ENCODE measurements at places on chromosomes 2 and 18.

DNA sequence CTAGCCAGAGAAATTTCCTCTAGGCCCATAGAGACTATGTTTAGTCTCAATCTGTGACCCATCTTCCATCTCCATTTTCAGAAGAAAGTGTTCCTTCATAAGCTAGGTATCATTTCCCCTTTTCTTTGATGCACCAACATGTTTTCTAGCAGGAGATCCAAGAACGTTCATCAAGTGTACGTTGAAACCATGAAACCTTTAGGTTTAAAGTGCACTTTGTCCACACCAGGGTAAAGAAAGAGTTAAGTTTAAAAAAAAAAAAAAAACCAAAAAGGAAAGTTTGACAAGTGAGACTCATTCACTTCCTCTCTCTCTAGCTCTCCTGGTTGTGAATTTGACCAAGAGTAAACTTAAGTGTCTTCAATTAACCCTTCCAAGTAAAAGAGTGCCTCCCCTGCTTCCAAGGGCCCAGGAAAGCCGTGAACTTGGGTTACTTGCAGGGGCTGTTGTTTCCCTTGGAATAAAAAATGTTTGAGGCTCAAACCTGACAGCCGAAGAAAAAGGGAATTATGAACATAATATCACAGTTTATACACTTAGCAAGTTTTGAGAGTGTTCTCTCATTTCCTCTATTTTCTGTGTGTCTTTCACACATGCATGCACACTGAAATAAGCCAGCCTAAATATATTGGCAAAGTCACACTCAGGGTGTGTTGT lies 56.7 kb downstream of the LBH start:
- DNase-seq = no peak

GRCh38 chr2:232549655-232550353 lies 553 bp downstream of the TIGD1 start:
- DNase-seq = no peak

DNA sequence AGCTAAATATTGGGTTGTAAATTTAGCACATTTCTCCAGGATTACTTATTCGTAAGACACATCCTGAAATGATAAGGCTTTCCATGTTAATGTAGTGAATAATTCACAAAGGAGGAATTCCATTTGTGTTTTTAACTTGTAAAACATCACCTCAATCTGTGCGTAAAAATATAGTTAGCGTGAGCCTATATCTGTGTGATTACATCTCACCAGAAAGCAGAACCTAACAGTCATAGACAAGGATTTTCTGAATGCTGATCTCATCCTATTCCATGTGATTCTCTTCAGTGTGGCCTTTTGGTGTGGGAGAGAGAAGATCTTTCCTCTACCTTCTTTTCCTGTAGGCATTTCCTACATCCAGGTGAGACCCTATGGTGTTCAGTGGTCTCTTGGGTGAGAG lies 263.2 kb upstream of the RASGRP3 start:
- DNase-seq = no peak

- DNase-seq = peak; percentile 64
These were observed 59.4 kb downstream of the LIMS1 start for GRCh38 chr2:108593547-108594098.

DNA sequence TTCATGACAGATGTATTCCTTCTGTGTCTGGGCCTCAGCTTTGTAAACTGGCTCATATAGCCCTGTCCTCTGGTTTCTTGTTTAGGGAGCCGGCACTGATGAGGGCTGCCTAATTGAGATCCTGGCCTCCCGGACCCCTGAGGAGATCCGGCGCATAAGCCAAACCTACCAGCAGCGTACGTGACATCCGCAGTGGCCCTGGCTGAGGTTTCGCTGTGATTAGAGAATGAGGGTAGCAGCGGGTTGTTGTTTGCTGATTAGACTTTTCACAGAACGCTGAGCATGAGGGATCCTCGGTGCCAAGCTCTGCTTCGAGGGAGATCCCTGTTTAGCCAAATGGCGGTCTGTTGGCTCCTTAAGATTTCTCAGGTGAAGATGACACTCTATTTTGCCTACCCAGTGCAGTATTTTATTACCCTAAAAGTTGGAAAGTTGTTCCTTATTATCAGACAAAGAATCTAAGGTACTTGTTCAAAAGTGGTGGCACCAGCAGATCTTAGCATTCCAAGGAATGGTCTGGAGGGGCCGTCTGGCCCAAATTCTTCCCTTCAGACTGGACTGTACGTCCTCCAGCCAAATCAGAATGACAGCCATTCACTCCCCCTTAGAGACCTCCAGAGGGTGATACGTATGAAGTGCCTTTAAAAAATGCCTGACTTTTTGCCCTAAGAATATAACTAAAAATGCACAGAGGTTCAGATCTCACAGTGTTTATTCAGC lies 21.5 kb upstream of the GMCL1 start:
- no peak for DNase-seq

GRCh38 chr2:165692906-165693305 lies 101.1 kb downstream of the GALNT3 start:
- no peak for DNase-seq

DNA sequence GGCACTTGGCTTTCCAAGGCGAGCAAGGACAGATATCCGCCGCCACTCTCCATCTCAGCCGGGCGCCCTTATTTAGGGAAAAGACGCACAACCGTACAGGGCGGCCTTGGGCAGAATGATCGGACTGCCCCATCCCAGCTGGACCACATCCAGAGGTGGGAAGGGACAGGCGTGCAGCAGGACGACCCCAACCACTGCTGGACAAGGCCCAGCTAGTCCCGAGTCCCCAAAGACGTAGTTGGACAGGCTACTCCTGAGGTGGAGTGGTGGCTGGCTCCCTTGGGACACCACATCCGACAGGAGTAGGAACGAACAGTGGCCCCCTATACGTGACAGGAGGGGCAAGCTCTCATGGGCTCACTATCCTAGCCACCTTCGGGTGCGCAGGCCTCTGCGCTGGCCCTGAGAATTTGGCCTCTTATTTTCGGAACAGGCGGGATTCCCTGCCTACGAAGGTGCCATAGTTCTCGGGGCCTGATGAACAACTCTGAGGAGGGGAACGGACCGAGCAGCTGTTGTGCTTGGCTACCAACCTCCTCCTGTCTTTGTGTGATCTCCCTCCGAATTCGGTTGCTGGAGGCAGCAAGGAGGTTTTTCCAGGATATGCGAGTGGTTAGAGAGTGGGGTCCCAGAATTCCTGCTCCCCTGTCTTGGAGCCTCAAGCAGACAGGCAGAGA lies 2.3 kb downstream of the FEV start:
- DNase-seq = no peak

DNA sequence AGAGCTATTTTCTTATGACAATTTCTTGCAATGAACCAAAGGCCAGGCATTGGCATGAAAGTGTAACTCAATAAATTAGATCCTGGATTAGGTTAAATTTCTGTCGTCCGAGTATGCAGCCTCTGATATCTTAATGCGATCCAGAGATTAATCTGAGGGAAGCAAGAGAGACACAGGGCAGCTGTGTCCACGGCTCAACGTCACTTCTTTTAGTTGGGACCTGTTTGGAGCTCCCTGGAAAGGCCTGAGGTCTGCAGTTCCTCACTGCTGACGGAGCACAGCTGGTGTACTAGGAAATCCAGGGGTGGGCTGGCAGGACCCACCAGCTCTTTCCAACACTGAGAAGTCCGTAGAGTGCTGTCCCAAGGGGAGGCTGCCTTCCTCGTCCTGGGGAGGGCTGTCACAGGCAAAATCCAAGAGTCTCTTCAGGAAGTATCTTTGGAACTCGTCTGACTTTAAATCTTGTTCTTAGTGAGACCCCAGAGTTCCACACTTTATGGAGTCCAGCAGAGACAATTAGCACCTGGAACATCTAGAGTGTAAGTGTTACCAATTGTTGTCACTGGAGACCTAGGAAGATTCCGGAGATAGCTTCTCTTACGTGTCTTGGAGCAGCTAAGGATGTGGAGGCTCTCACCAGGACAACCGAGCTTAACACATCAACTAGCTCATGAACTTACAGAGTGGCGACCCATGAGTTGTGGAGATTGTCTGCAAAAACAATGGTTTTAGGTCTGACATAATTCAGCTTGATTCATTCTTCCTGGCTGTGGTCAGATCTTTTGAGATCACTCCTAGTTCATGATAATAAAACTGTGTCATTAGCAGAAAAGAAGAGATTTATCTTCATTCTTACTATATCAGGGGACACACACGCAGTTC lies 173.7 kb downstream of the ACKR3 start:
- DNase-seq = no peak

DNA sequence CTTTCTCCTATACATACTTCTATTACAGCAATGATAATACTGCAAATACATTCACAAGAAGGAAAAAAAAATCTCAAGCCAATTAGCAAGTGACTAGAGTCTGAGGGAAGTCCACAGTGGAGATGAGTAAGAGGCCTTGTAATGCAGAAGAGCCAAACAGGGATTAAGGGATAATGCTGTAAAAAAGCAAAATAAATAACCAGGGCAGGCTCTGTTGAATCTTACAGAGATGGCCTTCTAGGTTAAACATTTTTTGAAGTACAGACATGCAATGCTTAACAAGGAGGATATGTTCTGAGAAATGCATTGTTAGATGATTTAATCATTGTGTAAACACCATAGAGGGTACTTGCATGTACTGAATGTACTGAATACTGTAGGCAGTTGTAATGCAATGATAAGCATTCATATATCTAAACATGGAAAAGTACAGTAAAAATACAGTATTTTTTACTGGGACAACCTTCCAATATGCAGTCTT lies 122.1 kb upstream of the RMDN2 start:
- DNase-seq = peak; percentile 47

GRCh38 chr2:232319803-232320442 lies 58.6 kb upstream of the ALPP start:
- no peak for DNase-seq

DNA sequence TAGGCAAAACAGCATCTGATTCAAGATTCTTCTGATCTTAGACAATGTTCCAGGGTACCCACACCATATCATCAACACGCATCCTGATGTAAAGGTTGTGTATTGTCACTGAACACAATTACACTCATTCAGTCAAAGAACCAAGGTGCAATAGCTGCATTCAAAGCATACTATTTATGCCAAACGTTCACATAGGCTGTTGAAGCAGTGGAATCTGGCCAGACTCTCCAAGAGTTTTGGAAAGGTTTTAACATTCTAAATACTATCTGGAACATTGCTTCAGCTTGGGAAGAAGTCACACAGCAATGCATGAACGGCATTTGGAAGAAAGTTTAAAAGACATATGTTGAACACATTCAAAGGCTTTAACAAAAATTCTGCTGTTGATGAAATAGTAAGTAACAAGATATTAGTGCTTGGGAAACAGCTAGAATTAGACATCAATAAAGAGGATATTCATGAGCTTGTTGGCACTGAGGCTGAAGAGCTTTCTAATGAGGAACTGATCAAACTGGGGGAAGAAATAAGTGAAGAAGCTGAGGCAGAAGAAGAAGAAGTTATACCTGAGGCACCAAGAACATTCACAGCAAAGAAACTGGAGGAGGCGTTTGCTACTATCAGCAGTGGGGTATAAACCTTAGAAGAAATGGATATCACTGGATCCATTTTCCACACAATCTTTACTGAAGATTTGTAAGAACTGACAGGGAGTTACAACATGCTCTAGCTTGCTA lies 47.6 kb upstream of the MSH6 start:
- DNase-seq = no peak

- DNase-seq = no peak
These were observed 68.8 kb upstream of the SMAD7 start for GRCh38 chr18:49019446-49020045.

- no peak for DNase-seq
These were observed 11.3 kb downstream of the TANC1 start for GRCh38 chr2:158979772-158980171.

GRCh38 chr2:26279886-26280285 lies 35.1 kb downstream of the HADHB start:
- DNase-seq = no peak

DNA sequence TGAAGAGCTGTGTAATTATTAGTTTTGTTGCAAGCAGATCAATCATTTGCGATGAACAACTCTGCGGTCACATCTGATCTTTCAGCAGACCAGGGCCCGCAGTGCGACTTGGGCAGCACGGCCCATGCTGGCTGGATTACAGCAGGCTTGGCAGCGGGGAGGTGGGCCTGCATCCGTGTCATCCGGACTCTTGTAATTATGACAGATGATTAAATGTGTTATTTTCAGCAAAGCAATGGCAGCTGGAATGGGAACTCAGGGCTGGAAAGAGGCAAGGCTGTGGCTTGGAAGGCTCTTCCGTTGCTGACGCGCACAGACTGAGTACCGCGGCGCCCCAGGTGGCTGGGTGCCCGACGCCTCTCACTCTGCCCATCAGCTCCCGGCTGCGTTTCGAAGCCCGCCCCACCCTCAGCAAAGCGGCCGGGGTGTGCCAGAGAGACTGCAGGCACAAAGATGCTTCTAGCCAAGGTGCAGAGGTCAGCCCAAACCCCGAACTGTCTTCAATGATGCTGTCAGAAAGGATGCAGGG lies 397.4 kb upstream of the SALL3 start:
- no peak for DNase-seq

DNA sequence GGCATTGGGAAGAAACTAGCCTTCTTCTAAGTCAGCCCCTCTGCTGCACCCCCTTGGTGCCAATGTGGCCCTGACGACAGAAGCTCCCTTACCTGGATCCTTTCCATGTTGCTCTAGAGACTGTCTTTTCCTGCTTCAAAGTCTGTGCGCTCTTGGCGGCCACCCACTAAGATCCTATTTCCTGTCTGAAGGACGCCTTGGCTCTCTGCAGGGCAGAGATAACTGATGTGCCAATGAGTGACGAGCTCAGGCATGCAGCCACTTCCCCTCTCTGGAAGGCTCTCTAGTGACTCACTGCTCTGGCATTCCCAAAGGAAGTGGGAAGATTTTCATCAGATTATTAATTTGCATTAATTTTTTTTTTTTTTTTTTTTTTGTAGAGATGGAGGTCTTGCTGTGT lies 273.5 kb downstream of the CDH20 start:
- peak; percentile 53 for DNase-seq

DNA sequence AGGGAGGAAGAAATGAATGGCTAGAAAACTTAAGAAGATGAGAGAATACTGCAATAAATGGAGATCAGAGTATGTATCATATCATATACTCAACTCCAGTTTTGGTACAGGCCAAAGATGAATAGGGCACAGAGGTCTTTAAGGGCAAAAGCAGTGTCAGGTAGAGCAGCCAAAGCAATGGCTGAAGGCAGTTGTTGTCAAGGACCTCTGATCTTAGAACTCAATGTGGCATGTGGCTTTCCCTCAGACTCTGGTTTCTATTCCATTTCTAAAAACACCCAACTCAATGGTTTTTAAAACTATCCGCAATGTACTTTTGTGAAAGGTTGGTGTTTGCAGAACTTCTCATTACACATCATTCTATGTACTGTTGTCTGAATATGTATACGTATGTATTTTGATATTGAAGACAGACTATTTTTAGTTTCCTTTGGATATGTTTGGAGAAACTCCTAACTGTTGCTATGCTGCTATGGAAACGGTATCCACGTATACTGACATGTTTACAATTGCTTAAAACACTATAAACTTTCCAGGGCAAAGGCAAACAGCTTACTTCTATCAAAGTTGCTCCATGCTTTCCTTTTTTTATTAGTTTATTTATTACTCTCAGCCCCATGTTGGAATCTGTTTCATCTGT lies 58.1 kb upstream of the PELI1 start:
- DNase-seq = no peak

GRCh38 chr2:44799754-44800153 lies 141.7 kb upstream of the SIX3 start:
- no peak for DNase-seq

Measured in epithelial cell of proximal tubule (primary cell).